ENCODE measurements at places on chromosomes 7 and 10.

- DNase-seq = no peak
Observed at GRCh38 chr7:85000735-85001350, 186.0 kb downstream of the SEMA3D start.

- DNase-seq = no peak
Observed at GRCh38 chr10:78659598-78659967, 409.2 kb upstream of the ZMIZ1 start.

- no peak for DNase-seq
Observed at GRCh38 chr10:30554440-30554825, 75.1 kb downstream of the LYZL2 start.

GRCh38 chr10:43398939-43399319 is 10.1 kb downstream of the HNRNPF start:
- no peak for DNase-seq

DNA sequence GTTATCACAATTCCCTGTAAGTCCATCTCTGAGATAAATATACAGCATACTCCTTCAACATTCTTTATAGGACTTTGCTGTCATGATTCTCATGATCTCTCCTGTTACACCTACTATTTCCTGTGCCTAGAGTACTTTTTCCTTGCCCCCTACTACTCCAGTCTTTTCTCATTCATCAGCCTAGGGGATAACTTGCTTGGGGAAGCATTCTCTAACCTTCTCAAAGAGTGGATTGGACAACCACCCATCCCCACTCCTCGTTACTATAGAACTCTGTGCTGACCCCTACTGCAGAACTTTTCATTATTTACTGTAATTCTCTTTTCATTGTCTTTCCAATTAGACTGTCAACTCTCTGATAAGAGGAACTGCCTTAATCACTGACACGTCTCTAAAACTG is 57.4 kb upstream of the TFEC start:
- DNase-seq = no peak

DNA sequence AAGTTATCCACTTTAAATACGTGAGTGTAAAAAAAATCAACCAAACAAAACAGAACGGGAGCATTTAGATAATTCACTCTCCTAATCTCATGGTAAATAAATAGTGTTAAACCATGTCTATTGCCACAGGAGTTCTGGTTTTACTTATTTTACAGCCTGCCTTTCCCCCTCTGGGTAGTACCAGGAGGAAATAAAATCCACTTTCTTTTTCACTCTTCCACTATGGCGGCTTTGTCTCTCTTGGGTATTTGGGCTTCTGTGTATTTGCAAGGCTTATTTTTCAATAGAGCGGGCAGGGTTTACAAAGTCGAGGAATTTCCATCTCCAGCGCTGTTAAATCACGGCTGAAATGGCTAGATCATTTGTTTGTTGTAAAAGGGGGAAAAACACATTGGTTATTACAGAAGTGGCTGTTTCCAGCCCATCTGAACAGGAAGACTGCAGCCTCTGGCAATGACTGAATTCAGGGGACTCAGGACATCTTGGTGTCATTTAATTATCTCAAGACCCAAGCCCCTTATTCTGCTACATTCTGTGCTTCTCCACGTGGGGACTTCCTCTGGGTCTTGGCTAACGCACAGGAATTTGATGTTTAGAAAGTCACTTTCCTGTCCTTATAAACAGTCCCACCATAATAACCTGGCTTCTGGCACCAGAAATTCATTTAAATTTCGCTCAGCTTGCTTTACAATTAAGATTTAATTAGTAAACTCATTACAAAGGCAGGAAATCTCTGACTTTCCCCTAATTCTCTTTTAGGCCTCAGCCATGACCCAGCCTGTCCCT is 323.9 kb downstream of the GATA3 start:
- no peak for DNase-seq

- no peak for DNase-seq
Observed at GRCh38 chr10:19347621-19348020, 299.0 kb downstream of the MALRD1 start.

DNA sequence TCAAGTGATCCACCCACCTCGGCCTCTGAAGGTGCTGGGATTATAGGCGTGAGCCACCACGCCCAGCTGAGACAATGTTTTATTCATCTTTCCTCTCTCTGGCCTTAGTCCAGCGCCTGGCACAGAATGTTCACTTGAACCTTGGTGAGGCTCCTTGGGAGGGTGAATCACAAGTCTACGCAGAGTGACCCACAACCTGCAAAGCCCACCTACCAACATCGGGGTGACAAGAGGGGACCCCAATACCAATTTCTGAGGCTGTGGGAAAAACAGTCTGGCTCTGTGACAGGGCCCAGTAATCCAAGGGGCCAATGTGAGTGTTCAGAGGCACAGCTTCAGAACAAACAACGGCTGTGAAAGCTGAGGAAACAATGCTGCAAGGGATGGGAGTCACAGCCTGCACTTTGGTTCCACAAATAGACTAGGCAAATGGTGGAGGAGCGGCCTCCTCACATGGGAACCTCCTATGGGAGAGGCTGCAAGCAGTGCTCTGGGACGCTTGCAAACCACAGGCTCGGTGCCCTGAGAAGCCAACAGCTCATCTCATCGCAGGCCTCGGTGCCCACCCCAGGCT is 5.6 kb upstream of the MALSU1 start:
- no peak for DNase-seq

DNA sequence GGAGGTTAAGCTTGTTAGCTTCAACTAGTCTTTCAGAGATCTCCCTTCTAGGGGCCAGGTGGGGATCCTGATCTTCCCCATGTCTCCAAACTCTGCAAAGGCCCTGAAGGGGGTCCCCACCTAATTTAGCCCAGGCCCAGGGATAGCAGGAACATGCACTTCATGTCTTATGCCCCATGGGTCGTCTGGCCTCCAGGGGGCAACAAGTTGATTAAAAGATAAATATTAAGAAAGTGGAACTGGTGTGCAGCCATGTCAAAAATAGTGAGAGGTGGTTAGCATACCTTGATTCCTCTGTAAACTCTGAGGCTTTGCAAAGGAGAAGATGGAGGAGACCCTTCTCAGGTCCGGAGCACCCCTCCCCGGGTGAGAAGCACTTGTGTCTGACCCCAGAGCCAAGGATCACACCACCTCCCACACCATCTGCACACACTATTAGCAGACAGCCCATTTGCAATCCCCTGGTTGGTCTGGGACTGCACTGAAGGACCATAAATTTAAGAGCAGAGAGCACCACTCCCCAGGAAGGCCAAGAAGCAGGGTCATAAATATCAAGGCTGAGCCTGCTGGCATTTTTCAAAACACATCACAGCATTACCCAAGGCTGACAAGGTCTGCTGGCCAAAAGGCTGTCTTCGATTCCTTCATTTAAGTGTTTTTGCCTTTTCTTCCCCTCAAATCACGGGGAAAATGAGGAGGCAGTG is 44.2 kb upstream of the LRRC18 start:
- no peak for DNase-seq

GRCh38 chr7:101915000-101915399 is 97.6 kb downstream of the CUX1 start:
- no peak for DNase-seq

GRCh38 chr10:113533801-113534200 is 19.1 kb upstream of the HABP2 start:
- no peak for DNase-seq
